T-helper 2 cell treated with Interferon-gamma antibody and Interleukin-4, amounts not matched to agents 5 μg/mL and 100 μg/mL, for 36 hours (primary cell): ENCODE measurements at places on chromosomes 1 and 21.

DNA sequence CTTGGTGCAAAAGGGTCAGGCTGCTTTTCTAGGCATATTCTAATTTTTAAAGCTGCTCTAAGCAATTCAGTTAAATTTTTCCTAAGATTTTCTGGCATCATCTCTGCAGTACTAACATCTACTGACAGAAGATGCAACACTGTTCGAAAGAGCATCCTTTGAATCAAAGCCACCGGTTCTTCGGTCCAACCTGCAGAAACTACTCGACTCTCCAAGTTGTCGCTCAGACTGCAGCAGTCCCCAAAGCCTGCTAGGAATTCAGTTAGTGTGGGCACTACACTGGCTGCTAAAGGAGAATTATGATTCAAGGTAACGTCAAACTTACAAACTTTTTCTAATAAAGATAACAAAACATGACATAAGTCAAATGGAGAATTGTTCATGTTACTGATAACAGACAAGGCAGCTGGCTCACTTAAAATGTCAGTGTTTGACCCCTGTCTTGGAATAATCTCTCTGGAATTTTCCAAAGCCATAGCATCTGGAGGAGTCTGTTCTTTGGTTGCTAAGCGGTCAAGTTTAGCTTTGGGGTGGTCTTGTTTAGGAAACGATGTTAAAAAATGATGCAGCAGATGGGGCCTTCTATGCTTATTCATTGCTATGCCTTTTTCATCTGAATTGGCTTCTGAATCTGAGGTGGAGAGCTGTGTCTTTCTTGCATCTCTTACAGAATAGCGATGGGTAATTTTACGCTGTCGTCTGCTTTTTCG is 56.9 kb downstream of the LYST start:
- DNase-seq, result no peak

DNA sequence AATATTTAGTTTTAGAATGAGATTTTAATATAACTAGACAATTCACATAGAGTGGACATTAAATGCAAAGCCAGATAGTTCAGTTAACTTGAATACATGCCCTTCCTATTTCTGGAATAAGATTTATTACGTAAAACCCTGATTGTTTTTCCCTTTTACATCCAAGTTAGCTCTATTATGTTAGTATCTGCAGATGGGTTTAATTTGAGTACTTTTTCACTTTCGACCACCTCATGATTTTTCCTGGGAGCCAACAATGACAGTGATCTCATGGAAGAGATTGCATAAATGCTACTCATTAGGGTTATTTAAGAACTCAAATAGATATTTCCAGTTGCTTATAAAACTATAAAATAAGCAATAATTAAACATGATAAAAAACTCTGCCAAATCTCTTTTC is 199.4 kb upstream of the PTGFR start:
- DNase-seq, result no peak

DNA sequence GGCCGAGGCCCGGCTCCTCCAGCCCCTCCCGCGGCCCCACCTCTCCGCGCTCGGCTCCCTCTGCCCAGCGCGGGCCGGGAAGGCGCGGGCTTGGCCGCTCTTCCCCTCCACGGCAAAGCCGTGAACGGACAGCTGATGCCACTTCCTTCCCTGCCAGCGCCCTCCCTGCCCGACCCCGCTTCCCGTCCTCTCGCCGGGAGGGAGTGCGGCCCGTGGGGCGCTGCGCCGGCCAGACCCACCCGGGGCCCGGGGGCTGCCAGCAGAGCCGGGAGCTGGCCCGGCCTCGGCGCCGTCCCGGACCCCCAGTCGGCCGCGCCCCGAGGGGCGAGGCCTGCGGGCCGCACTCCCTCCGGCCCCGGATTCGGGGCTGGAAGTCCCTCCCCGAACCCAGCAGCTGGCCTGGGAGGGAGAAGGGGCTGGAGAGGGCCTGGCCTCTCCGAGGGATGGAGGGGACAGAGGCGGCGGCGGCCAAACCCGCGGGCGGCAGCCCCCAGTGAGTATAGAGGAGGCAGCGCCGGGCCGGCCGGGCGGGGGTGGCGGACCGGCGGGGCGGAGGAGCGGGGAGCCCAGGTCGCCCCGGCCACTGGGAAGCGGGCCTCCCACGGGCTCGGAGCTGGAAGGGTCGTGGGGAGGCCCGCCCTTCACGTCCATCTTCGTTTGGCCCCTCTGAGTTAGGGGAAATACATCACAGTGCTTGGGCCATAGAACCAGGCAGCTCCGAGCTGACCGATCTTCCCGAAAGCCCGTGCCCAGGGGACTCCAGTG is at the start of gene KIAA1614:
TSS of gene KIAA1614 (plus strand) at position 97 of the 765 bp plus-strand sequence. CDS start at position 444, 347 bp downstream.
- DNase-seq, result no peak

DNA sequence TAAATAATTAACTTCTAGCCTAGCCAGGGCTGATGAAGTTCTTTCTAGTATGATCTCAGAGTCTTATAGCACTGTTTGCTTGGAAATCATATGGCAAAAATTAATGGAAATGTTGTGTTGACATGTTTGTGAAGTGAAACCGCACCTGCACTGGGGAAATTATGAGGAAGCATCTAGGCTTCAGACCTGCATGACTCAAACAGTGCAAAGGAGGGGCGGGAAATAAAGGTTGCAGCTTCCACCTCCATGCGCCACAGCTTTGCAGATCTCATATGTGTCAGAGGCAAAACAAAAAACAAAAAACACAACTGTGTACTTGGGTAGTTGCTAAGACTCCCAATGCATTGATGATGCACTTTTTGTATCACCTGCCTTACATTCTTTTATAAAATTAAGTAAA is 1080.6 kb downstream of the PLA2G4A start:
- no peak for DNase-seq

DNA sequence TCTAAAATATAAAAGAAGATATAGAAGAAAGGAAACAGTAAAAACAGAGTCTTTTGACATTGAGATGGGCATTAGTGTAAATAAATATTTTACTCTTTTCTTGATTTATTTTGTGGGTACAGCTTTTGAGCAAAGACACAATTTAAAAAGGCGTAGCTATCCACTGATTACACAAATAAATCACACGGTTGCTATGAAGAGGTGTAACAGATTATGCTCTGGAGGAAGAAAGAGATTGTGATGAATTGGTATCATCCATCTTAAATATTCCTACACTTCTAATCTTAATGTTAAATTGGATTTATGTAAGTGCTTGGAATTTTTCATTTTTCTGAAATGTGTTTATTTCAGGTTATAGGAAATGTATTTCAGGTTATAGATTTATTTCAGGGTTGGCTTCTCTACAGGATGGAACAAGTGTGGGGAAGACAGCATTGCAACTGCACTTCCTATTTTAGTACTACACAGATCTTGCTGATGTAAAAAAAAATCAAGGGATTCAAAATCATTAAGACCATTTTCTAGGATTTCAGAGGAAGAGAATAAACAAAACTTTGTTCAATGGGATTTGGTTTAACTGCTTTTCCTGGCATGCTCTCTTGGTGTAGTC is 15.3 kb downstream of the XCL1 start:
- DNase-seq, result no peak

DNA sequence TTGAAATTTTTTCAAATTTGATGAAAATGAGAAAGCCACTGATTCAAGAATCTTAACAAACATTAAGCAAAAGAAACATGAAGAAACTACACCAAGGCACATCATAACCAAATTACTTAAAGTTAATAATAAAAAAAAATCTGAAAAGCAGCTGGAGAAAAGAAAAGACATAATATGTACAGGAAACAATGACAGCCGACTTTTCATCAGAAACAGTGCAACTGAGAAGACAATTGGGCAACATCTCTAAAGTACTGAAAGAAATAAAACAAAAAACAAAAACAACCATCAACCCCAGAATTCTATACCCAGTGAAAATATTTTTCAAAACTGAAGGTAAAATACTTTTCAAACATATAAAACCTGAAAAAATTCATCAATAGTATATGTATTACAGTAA is 73.8 kb upstream of the DMRTA2 start:
- DNase-seq, result no peak

DNA sequence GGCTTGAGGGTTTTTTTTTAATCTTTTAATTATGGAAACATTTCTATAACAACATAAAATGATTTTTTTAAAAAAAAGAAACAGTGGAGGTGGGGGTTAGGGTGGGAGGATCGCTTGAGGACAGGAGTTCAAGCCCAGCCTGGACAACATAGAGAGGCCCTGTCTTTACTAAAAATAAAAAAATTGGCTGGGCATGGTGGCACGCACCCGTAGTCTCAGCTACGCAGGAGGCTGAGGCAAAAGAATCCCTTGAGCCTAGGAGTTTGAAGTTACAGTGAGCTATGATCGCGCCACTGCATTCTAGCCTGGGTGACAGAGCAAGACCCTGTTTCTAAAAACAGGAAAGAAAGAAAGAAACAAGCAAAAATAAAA is 32.2 kb upstream of the RNF11 start:
- DNase-seq, result no peak

DNA sequence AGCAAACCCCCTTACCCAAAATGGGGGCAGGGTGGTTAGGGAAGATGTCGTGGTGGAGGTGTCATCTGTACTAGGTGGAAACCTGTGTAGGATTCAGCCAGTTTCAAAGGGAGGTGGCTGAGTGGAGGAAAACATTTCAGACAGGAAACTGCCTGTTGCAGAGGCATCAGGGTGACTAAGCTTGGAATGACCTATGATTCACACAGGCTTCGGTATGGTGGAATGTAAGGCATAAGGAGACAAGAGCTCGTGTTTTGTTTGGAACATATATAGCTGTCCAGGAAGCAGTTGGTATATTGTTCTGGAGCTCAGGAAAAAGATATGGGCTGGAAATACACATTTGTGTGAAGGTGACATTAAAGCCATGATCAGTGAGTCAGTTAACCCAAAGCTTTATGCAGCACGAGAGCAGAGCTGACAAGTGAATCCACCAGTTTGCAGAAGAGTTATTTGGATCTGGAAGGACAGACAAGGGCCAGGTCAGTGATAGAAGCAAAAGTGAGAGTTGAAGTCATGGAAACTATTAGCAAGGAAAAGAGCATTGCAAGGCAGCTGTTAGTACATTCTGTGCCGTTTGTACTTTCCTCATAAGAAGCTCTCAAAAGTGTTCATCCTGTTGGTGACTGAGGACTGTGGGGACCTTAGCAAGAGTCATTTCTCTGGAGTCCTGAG is 12.2 kb downstream of the UTP25 start:
- peak; percentile 30 for DNase-seq

GRCh38 chr1:109649491-109649914 is 6.4 kb upstream of the GSTM4 start:
- no peak for DNase-seq

- DNase-seq, result peak; percentile 58
Measured at GRCh38 chr21:33976082-33977016, 60.7 kb upstream of the ATP5PO start.

- DNase-seq, result no peak
Measured at GRCh38 chr1:3785456-3786157, 10.7 kb downstream of the LRRC47 start.

DNA sequence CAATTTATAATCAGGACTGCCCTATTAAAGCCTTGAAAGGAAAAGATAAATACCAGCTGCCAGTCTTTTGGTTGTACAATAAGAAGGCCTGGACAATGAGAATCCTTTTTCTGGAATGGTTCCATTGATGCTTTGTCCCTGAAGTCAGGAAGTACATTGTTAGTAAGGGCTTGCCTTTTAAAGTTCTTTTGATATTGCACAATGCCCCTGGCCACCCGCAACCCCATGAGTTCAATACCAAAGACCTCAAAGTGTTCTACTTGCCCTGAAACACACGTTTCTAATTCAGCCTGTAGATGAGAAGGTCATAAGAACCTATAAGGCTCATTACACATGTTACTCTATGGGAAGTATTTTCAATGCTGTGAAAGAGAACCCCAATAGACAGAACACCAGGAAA is 112.1 kb downstream of the OLFM3 start:
- no peak for DNase-seq

DNA sequence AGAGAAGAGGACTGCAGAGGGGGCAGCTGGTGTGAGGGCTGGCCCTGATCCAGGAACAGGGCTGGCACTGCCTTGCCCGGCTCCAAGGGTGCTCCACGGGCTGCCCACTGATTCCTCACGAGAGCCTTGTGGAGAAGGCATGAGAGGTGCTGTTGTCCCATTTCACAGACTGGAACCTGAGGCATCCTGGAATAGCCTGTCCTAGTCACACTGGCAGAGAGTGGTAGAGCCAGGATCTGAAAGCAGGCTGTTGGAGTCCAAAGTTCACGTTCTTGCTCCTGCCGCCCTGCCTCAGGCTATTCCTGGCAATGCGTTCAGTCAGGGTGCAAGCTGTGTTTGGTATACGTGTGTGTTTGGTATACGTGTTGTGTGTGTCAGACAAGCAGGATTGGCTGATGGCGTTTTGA is 1.8 kb downstream of the RER1 start:
- no peak for DNase-seq

- DNase-seq, result no peak
Measured at GRCh38 chr1:161843156-161843555, 77.0 kb downstream of the ATF6 start.

GRCh38 chr21:37155186-37155585 is 82.1 kb downstream of the TTC3 start:
- no peak for DNase-seq

DNA sequence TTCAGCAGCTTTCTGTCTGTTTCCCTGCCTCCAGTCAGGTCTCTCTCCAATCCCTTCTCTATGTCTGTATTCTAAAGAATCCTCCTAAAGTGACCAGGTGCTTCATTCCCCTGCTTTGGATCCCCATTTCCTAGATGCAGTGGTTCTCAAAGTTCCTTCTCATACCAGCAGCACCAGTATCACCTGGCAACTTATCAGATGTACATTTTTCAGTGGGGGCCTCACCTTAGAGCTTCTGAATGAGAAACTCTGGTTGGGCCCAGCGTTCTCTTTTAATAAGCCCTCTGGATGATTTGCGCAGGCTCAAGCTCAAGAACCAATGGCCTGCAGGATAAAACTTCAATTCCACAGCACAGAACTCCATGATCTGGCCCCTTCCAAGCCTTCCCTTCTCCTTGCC is 25.4 kb upstream of the ARTN start:
- DNase-seq, result no peak
